ENCODE measurements at places on chromosomes 6 and 20.
A peak's percentile ranks its signal among the peaks of the same experiment; 100 is the strongest.

GRCh38 chr6:30601436-30601814 lies 15.6 kb downstream of the PPP1R10 start:
- no peak for DNase-seq

- DNase-seq, result no peak
Observed at GRCh38 chr20:41258474-41258873, 59.1 kb downstream of the ZHX3 start.

DNA sequence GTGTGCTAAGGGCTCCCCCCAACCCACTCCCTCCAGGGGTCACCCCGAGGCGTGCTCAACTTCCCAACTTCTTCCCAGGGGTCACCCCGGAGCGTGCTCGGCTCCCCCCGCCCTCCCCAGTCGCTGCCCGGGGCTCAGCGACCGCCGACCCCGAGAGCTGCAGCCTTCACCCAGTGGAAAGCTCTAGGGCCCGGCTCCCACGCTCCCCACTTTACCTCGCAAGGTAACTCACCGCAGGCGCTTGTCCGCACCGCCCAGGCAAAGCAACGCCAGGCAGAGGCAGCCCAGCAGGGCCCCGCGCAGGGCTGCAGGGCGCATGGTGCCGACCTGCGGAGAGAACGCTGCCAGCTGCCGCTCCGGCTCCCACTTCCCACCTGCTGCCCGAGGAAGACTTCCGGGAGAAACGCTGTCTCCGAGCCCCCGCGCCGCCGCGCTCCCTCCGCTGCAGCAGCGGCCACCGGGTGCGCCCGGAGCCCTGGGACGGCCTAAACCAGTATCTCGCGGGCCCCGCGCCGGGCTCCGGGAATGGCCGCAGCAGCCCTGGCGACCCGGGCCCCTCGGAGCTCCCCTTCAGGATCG lies 396 bp downstream of the RNASET2 start:
- no peak for DNase-seq

DNA sequence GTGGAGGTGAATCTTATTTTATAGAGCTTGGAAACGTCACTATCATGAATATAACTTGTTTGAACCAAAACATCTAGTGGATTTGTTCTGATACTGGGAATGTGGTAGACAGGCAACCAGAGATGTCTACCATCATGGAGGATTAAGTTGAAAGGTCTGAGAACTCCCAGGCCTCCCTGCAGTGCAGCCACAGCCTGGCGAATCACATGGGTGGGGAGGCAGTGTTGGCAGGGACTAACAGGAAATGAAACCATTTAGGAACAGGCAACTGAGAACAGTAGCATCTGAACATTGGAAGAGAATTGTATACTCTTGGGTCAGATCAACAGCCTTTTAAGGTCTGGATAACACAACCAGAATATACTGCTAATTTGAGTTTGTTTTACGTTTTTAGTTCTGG lies 22.3 kb upstream of the CEP162 start:
- no peak for DNase-seq

DNA sequence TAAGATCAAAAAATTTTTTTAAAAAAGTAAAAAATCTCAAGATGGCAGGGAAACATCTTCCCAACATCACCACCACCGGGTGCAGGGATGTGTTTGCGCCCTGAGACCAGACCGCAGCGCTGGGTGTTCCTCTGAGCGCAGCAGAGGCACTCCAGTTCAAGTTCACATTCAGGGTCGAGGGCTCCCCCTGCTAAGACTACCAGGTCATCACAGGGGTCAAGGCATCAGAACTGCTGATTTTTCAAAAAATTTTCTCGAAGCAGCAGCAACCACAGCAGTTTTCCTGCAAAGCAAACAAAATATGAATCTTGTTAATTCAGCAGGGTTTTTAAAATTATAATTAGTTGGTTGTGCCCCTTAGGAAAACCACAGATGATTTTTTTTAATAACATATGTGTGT lies 83.1 kb downstream of the MYLK4 start:
- DNase-seq, result no peak

DNA sequence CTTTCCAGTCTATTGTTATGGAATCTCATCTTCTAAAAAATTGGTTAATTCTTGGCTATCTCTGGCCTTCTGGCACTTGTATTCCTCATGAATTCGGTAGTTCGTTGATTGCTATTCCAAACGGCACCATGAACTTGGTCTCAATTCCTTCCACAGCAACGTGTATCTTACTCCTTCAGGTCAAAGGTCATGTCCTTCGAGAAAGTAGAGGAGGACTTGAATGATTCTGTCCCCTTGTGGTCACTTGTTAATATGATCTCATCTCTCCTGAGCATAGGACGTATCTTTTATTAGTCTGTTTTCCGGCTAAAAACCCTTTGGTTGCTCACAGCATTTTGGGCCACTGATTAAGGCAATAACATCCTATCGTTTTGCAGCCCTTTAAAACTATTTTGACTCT lies 9.4 kb downstream of the TLDC2 start:
- DNase-seq, result no peak

GRCh38 chr6:3176562-3177355 lies 19.4 kb upstream of the TUBB2A start:
- DNase-seq, result peak; percentile 58

DNA sequence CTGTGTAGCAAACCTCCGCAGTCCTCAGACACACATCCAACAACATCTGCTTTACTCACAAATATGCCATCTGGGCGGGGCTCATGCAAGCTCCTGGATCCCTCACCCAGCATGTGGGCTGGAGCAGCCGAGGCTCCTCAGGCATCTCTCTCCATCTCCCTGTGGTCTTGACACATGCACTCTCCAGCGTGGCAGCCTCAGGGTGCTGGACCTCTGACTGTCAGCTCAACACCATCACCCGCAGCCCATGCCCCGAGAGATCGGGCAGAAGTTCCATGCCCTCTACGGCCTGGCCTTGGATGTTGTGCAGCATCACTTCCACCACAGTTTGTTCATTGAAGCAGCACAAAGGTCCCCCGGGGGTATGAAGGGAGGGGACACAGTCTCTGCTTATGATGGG lies 32.6 kb upstream of the CD93 start:
- DNase-seq, result no peak

DNA sequence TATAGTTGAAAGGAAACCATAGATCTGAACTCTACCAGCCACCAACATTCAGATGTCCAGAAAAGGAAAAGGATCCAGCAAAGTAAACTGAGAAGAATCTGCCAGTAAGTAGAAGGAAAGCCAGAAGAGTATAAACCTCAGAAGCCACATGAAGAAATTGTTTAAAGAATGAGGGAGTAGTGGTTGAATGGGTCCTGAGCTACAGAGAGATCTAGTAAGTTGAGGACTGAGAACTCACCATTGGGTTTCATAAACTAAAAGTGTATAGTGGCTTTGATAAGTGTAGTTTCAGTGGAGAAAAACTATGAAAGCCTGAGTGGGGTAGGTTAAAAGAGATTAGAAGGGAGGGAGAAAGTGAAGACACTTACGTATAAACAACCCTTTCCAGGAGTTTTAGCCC lies 32.0 kb upstream of the SUMO4 start:
- no peak for DNase-seq

DNA sequence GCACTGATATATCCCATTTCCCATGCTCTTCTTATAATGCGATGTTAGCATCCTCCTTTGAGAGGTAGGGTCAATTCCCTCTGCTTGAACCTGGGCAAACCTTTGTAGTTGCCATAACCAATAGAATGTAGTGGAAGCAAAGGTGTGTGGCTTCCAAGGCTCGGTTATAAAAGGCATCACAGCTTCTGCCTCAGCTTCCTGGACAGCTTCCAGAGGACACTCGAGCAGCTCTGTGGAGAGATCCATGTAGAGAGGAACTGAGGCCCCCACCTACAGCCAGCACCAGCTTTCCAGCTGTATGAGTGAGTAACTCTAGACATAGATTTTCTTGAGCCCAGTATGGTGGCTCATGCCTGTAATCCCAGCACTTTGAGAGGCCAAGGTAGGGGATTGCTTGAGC lies 36.7 kb downstream of the FGD2 start:
- DNase-seq, result no peak

DNA sequence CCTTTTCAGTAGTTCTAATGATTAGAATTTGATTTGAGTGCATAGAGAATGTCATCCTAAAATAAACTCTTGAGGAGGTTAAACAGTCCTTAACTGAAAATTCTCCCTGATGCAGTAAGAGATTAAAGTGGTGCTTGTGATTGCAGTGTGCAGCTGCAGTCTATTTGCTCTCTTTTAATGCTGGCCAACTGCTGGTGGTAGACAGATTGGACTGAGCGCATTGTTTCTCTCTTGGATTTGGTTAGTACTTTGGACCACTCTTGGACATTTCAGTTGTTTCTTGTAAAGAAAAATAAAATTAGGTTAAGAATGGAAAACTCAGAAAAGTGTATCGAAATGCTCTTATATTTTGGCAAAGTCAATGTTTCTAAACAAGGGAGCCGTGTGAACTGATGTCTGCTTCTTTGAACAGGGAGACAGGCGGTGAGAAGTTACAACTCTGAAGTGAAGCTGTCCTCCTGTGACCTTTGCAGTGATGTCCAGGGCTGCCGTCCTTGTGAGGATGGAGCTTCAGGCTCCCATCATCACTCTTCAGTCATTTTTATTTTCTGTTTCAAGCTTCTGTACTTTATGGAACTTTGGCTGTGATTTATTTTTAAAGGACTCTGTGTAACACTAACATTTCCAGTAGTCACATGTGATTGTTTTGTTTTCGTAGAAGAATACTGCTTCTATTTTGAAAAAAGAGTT lies 127.2 kb downstream of the CD109 start:
- DNase-seq, result no peak

GRCh38 chr6:106520711-106521401 lies 108.4 kb downstream of the RTN4IP1 start:
- no peak for DNase-seq

DNA sequence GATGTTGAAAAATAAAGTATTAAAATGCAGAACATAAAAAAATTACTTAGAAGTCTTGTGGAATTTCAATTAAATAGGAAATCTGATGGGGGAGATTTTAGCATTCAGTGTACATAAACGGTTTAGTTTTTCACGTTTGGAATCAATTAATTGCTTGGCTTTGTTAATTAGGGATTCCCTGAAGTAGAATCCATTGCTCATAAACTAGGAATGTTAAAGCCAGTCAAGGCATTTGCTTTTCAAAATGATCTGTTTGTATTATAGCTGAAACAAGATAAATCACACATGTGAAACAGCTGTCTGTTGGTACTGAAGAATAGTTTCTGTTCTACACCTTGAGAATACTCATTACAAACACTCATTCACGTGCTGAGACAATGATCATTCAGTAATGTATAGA lies 297.9 kb downstream of the TBC1D7 start:
- no peak for DNase-seq

DNA sequence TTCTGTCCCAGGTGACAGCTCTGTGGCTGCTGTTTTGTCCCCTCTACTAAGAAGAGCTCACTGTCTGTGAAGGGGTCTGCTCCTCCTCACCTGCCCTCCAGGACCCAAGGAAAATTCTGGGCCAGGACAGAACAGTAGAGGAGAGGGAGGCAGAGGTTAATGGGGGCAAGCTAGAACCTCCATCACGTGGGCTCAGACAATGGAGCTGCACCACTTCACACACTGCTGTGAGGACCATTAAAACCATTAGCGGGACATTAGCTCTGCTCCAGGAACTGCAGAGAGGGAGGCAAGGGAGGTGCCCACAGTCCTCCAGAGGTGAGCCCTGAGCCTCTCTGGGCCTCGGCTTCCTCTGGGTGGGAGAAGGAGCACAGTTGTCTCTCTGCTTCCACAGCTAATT lies 78.4 kb downstream of the NOL4L start:
- DNase-seq, result no peak

DNA sequence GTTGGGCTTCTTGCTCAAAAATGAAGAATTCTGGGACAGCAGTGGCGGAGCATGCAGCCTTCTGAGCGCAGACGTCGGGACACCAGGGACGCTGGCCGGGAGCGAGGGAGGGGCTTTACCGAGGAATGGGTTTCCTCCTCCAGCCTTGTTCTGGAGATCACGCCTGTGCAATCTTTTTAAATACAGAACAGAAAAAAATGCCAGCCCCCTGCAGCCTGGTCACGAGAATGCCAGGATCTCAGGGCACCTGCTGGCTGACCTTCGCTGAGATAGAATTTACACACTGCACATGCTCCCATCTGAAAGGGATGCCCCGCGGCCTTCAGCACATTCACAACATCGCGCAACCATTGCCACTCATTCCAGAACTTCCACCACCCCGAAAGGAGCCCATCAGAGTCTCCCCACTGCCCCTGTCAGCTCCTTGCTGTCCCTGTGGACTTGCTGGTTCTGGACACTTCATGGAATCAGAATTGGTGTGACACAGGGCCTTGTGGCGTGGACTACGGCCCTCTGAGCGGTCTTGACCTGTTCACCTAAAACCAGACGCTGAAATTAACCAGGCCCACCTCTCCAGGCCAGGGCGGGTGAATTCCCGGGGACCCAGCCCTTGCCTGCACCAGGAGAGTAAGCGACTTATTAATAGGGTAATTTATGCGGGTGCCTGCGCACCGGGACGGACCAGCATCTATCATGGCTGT lies 20.6 kb upstream of the BHLHE23 start:
- DNase-seq, result no peak

Measured in epithelial cell of prostate (primary cell).